ENCODE measurements at places on chromosomes 6 and 20.

DNA sequence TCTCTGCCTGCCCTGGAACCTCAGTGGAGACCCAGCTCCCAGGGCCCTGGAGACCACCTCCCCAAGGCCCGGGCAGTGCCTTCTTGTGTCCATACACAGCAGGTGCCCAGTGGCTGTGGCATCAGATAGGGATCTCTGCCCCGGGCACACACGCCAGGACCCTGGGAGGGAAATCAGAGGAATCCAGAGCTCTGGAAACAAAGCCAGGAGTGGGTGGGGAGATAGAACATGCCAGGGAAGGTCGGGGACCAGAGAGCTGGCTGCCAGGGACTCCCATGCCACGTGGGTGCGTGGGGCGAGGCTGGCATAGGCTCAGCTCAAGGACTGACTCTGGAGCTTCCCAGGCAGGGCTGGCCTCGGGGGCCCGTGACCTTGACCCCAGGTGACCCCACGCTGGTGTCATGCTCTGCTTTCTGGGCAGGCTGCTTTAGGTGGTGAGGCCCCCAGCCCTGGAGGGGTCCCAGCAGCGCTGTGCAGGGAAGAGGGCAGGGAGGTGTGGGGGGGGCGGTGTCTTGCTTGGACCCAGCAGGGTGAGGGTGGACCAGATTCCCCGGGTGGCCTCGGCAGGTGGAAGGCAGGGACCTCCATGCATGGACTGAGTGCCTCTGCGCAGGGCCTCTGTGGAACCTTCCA is 17.6 kb upstream of the GATA5 start:
- no peak for DNase-seq

DNA sequence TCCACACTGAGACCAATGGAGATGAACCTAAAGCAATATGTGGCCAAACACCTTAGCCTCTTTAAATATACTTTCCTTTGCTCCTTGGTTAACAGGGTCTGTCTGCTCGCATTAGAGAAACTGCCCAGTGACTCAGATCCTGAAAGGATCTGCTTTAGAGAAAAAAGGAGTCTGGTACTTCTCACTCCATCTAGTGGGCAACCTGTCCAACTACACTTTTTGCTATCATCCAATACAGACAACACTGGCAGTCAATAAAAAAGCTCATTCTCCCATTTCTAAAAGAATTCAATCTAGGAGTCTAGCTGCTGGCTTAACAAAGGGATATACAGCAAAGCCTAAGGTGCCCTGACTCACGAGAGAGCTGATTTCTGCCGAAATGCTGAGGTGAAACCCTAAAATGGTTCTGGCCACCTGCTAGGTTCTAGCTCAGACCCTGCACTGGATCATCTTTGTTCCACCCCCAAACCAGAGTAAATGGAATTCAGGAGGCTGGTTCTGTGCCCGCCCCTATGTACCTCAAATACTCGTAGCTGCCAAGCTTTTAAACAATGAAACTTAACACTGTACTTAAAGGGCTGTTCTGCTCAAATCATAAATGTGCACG is 11.5 kb downstream of the GNL1 start:
- DNase-seq, result no peak

GRCh38 chr6:71277926-71278600 is 10.5 kb upstream of the OGFRL1 start:
- DNase-seq, result no peak

DNA sequence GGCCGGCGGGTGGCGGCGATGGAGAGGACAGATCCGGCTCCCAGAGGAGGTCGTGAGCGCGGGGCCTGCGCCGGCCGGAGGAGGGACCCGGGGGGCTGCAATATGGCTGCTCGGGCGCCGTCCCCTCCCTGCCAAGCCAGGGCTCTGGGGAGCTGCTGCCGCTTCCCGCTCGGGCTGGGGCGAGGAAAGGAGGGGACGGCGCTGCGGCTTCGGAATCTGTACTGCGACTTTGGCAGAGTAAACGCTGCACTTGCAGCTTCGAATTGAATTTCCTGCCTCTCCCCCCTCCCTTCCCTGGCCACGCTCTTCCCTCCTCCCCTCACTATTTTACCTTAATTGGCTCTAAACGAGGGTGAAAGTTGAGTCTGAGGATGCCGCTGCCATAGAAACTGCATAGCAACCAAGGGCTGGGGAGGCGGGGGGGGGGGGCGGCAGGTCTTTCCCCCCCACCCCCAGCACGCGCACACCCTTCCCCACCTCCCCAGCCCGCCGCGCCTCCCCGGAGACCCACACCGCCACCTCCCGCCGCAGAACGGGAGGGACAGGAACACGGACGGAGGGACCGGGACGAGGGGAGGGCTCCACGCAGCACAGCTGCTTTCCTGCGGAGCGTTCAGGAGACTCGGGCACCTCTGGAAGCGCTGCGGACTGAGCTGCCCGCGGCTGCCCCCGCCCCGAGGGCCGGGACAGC is 93.9 kb downstream of the RNASET2 start:
- peak; percentile 14 for DNase-seq

GRCh38 chr6:28171271-28171670 is 29.6 kb downstream of the ZKSCAN8 start:
- no peak for DNase-seq

DNA sequence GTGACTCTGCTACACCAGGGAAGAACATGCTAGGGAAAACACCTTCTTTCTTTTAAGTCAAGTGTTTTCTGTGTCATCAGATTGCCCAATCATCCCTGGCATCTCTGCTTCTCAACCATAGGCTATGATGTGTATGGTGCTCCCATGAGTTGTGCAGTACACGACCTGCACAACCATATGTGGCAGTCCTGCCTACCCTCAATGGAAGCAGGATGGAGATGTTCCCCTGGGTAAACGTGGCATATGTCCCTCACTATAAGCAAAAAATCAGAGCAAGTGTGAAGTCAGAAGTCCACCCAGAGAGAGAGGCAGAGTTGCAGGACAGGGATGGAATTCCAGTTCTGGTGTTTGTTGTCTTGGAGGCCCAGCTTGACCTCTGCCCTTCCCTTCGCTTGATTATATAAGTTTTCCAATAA is 10.3 kb upstream of the SNHG17 start:
- no peak for DNase-seq

- no peak for DNase-seq
These were observed 448.0 kb downstream of the EYS start for GRCh38 chr6:65259059-65259458.

DNA sequence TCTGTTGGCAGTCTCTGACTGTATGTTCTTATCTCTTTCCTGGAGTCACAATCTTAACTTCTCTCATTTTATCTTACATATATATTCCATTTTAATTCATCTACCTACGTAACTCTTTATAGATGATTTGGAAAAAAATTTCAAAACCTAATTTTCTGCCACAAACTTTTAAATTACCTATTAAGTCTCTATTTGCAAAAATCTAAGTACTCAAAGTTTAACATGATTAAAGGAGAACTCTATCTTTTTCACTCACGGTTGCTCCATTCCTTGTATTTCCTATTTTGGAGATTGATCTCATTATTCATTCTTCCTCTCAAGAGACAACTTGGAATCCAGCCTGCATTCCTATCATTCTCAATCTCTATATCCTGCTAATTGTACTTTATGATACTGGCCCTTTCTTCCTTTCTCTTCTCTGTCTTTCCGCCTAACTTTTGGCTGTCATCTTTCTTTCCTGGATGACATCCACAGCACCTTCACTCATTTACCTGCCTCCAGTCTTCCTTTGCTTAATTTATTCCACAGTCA is 1071.1 kb upstream of the CITED2 start:
- no peak for DNase-seq

DNA sequence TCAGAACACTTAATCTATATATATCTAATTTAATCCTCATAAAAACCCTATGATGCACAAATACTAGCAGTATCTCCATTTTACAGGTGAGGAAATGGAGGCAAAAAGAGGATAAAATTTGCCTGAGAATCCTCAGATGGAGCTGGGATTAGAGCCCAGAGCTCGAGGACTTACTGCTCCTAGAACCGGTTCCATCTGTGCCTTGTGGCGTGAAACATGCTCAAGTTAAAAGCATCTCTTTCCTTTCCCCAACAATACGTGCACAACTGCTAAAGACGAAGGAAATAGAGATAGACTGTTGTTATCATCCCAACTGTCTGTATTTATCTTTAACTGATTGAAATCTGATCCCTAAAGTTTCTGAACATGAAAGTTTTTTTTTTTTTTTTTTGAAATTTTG is 367.6 kb upstream of the SOX4 start:
- no peak for DNase-seq

DNA sequence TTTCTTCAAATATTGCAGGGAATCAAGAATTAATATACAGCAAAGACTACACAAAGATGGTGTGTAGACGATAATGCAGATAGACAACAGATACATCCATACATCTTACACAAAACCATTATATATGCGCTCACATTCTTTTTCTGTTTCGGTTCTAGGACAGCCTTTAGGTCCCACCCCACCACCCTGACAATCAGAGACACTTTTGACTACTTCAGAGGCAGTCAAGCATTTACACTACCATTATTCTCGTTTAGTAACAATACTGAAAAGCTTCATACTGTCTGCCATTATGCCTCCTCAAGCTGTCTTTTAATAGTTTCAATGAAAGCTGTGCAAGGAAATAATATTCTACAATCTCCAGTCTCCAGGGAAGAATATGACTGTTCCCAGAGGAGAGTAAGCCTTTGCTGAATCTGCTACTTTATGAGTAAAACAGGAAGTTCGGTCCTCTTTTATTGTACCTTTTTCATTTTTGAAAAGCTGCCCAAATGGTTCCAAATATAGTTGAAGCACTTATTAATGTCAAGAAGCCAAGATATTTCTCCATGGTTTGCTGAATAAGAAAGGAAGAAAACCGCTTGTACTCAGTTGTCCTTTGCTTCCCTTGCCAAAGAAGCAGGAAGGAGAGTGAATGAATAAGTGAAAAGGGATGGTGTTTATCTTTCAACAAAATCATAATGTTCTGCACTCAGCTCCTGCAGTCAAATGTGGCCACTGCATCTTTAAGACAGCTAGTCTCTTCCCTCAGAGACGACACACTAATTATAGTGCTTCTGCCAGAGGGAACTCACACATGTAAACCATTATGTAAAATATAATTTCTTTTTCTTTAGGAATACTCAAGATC is 468.3 kb downstream of the CDC5L start:
- no peak for DNase-seq

DNA sequence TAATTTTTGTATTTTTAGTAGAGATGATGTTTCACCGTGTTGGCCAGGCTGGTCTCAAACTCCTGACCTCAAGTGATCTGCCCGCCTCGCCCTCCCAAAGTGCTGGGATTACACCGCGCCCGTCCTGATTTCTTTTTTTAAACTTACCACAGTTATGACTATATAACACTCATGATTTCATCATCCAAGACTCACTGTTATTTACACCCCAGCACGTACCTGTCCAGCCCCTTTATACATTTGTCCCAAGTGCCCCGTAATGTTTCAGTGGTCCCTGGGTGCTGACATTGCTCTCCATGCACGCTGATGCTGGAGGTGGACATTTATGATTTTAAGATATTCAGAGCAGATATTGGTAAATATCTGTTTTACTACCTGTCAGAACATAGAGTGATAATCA is 219.9 kb upstream of the GMDS start:
- DNase-seq, result no peak

DNA sequence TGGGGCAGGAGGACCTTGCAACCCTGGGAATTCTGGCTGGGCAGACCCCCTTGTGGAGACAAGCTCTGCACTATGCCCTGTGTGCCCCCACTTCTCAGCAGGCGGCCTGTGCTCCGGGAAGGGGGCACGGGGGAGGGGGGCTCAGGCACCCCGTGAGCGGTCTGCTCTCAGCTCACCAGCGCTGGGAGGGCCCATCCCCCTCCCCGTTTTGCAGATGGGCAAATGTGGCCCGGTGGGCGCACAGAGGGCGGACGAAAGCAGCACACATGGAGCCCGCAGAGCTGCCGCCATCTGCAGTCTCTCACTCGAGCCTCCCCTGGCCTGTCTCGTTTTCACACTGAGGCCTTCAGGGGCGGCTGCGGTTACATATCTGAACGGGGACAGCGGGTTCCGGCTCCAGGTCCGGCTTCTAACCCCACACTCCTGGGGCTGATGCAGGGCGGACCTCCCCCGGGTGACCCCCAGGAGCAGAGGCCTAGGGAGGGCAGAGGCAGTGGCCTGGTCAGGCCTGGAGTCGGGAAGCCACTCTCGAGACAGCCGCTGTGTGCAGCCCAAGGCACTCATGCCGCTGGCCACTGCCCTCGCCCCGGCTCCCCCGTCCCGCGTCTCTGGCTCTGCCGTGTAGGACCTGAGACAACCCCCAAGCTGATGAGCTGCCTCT is 13.9 kb downstream of the CHRNA4 start:
- no peak for DNase-seq

DNA sequence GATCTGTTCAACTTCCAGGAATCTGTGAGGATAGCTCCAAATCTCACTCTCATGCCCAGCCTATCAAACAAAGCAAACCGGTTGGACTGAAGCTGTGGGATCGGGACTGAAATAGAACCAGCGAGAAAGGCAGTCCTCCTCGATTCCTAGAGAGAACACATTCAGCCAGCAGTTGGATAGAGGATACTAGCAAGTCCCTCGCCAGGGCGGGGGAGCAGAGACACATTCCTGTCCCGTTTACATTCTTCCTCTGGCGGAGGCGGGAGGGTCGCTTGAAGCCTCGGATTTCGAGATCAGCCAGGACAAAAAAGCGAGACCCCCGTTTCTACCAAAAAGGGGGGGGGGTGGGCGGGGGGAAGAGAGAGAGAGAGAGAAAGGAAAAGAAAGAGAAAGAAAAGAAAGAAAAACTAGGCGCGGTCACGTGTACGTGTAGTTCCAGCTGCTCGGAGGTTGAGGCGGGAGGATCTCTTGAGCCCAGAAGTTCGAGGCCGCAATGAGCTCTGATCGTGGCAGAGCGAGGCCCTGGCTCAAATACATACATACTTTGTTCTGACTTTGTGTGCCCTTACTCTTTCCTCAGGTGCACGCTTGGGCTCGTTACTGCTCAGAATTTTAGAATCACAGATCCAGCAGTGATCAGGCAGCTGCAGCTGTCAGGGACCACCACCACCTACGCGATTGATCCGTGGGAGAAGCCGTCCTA is 19.5 kb downstream of the ZNF311 start:
- DNase-seq, result no peak

GRCh38 chr6:48139818-48140614 is 29.0 kb upstream of the PTCHD4 start:
- DNase-seq, result no peak

- no peak for DNase-seq
These were observed 257.3 kb upstream of the SGK1 start for GRCh38 chr6:134575221-134575620.

DNA sequence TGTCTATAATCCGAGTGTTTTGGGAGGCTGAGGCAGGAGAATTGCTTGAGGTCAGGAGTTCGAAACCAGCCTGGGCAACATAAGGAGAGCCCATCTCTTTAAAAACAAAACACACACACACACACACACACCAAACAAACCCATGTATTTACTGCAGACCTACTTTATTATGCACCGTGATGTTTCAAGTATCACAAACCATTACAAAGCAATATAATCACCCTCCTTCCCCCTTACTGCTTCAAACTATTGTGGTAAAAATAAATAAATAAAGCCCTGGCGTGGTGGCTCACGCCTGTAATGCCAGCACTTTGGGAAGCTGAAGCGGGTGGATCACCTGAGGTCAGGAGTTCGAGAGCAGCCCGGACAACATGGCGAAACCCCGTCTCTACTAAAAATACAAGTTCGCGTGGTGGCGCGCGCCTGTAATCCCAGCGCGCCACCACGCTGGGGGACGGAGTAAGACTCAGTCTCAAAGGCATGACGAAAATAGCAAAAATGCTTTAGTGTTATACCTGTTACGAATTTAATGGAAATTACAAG is 1.5 kb downstream of the TBCC start:
- no peak for DNase-seq

Data from activated T-cell treated with anti-CD3 and anti-CD28 coated beads for 48 hours (primary cell).